Foreskin melanocyte (primary cell): ENCODE measurements at places on chromosomes 7 and 10.

GRCh38 chr7:86212976-86213375 is 430.7 kb upstream of the GRM3 start:
- no peak for DNase-seq

GRCh38 chr10:5971315-5971832 is 6.0 kb downstream of the IL15RA start:
- DNase-seq, result no peak

DNA sequence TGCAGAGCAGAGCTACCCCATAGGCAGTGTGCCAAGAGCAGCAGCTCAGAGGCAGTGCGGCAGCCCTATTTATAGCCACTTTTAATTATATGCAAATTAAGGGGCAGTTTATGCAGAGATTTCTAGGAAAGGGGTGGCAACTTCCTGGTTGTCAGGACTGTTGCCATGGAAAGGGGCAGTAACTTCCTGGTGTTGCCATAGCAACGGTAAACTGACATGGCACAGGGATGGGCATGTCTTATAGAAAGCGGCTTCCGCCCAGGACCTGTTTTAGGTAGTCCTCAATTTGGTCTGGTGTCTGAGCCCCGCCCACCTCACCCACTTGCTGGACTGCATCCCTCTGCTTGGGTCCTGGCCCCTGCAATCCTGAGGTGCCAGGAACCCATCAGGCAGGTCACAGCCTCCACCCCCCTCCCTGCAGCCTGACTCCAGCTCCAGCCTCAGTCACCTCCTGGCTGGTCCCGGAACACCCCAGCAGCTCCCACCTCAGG is 115.8 kb downstream of the TMEM130 start:
- no peak for DNase-seq

- no peak for DNase-seq
These were observed 88.4 kb upstream of the CDK6 start for GRCh38 chr7:92924800-92925199.

GRCh38 chr10:85927952-85928665 is 438.5 kb downstream of the GRID1 start:
- no peak for DNase-seq

- DNase-seq, result no peak
These were observed 2.7 kb downstream of the SKIDA1 start for GRCh38 chr10:21522631-21523406.

- no peak for DNase-seq
These were observed 6.4 kb downstream of the FEZF1 start for GRCh38 chr7:122298131-122298530.

DNA sequence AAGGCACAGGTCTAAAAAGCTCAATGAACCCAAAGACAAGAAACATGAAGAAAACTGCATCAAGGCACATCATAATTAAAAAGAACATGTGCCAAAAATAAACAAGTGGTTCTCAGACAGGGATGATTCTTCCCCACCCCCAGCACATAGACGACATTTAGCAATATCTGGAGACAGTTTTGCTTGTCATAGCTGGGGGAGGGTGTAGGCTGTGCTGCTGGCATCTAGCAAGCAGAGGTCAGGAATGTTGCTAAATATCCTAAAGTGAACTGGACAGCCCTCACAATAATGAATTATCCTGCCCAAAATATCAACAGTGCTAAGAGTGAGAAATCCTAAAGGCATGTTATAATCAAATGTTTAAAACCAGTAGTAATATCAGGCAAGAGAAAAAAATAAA is 122.6 kb downstream of the MICU1 start:
- peak; percentile 18 for DNase-seq

DNA sequence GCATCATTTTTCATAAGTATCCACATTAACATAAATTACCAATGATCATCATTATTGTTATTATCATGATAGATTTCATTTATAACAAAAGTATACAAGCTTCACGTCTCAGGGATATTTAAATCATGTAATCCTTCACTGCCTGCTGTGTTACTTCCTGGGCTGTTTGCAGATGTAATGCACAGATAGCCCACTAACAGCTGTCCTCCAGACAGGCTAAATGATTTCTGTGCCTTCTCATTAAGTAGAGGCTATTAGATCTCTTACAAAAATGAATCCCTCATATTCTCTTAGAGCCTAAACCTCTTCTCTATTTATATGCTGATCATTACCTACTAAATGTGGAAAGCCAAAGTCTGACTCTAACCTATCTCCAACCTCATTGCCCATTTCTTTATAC is 9.3 kb downstream of the PCLO start:
- no peak for DNase-seq

DNA sequence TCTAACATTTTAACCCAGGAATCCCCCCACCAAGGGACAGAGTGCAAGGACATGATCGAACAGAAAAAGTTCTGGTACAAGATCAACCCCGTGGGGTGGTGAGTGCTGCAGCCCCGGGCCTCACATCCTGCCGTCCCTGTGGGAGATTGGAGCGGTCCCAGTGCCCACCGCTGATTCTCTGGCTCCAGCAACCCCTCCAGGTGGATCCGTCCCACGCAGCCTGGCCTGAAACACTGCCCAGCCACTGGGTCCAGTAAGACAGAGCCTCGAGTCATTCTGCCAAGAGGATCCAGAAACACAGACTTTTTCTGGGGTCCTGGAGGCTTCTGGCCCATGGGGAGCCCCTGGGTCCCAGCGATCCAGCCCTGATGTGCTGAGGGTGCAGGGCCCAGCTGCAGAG is 29.5 kb downstream of the GRIFIN start:
- no peak for DNase-seq
